NCI-H446 (cell line): ENCODE measurements at places on chromosomes 4 and X.

DNA sequence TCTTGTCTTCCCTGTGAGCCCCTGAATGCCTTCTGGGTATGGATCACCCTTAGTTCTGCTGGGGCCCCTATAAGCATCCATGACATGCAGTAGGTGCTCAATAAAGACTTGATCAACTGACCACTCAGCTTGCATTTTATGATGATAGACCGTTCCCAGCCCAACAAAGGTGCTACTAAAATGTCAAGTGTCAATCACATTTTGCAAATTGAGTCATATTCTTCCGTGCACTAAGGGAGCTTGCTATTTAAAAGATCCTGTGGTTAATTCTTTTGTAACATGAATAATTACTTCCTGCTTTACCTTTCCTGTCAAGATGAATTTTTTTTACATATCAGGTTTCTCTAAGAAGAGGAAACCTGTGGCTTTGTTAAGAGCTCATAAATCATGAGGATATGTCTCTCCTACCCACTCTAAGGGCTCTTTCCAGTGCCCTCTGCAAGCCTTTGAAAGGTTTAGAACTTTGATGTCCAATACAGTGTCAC, 47.6 kb downstream of the SH3KBP1 start:
- no peak for DNase-seq

- no peak for DNase-seq
Measured at GRCh38 chr4:94605241-94605805, 152.4 kb upstream of the BMPR1B start.

DNA sequence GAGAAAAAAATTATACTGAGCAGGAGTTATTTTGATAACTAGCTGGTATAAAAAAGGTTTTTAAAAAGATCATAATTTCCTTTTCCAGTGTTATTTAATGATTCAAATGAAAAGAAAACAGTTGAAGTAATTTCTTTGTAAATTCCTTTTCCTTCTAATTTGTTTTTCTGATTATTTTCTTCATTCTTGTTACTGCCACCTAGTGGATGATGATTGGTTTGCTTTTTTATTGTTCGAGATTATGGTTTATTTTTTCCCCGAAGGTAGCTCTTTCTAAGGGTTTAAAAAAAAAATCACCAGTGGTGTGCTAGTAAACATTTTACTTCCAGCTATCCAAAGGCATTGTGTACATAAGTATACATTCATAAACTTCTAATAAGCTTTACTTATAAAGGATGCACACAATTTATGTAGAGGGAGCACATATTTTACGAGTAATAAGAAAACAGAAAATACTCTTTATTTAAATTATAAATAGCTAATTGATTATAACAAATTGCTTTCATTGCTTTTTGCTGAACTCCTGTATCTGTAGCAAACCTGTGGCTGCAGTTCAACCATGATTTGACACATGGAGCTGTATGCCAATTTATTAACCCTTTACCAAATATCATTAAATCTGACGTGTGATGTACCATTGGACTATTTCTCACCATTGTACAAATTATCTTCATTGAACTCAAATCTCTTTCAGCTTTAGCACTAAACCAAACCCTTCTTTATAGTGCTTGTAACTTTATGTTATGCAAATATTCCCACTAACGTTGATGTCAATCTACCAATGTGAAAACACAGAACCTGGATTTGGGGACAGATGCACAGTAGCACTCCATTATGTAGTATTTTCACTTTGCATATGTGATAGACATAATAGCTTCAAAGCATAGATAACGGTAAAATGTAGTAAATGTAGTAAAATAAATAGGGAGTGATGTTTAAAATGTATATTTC, 97.8 kb upstream of the ANK2 start:
- peak; percentile 50 for DNase-seq

GRCh38 chr4:75633846-75634245, 3.5 kb upstream of the CDKL2 start:
- no peak for DNase-seq

DNA sequence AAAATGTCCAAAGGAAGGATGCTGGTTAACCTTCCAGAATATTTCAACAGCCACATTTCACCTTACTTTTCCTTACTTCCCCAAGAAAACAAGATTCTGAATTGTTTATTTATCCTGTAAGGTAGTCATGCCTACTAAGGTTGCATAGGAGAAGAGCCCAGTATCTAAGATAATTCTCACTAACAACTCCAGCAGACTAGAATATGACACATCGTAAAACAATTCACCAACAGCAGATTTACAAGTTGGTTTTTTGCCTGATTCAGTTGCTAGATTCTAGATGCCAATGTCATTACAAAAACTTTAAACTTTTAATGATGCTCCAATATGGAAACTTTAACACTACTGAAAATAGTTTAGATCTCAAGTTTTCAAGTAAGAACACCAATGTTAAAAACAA, 176.4 kb downstream of the IL13RA2 start:
- DNase-seq: no peak

DNA sequence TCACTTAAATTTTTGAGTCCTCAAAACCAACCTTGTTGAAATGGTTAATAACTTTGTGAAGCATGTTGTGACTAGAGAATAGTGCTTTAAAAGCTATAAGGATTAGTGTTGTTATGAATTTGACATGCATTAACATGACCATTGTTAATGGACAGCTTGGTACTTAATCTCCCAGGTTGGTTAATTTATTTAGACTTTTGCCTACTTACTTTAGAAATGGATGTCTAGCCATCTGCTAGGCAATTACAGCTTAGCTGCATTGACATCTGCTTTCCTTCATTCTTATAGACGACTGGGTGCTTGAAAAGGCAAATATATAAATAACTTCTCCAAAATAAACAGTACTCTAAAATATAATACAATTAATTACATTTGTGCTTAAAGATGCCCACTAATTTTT, 368.0 kb downstream of the CCSER1 start:
- DNase-seq: peak; percentile 40

DNA sequence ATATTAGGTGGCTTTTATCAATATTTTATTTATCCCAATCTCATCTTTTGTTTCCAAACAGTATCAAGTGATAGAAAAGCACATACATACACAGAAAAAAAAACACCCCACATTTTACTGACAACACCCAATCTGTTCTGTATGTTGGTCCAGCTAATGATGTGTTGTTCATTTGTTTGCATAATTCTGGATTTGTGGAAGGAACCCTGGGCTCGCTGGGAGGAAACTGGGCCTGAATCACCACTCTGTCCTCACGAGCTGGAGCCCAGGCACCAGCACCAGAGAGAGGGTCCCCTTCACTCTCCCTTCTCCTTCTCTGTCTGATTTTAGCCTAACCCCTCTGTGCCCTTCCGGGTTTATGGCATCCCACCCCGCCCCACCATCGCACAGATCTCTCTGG, 79.8 kb downstream of the PSAPL1 start:
- DNase-seq: no peak

DNA sequence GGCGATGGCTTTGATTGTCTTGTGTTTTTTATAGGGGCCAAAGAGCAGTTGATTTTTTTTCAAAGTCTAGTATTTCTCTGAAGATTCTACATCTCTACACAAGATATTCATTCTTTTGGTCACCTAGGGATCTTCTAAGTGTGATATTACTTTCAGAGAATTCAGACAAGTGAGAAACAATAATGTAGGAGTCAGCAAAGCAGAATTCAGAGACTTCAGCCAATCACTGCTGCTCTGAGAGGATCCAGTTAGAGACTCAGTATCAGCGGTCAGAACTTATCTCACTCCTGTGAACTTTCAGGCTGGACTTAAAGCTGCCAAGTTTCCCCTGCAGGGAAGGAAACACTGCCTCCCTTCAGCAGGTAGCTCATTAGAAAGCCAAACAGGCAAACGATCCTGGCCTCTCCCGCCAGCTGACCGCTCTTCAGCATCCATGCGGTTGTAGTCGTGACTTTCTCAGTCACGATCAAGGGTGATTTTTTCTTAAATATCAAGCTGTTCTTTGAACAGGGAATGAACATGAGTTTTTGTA, 59.2 kb downstream of the NSUN7 start:
- no peak for DNase-seq

GRCh38 chr4:119682099-119682498, 53.5 kb upstream of the PDE5A start:
- no peak for DNase-seq

DNA sequence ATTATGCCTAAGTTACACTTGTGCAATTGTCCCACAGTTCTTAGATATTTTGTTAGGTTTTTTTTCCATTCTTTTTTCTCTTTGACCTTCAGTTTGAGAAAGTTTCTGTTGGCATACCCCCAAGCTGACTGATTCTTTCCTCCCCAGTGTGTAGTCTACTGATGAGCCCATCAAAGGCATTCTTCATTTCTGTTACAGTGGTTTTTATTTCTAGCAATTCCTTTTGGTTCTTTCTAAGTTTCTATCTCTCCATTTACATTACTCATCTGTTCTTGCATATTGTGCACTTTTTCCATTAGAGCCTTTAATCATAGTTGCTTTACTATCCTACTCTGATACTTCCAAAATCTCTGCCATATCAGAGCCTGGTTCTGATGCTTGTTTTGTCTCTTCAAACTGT, 31.9 kb downstream of the CASP6 start:
- DNase-seq: no peak

- no peak for DNase-seq
Measured at GRCh38 chr4:21885241-21885640, 63.3 kb downstream of the KCNIP4 start.

- no peak for DNase-seq
Measured at GRCh38 chrX:111349934-111350333, 62.1 kb downstream of the DCX start.

- no peak for DNase-seq
Measured at GRCh38 chr4:183392377-183392776, 52.1 kb upstream of the CDKN2AIP start.

GRCh38 chrX:11375614-11376119, 82.5 kb downstream of the AMELX start:
- DNase-seq: no peak

DNA sequence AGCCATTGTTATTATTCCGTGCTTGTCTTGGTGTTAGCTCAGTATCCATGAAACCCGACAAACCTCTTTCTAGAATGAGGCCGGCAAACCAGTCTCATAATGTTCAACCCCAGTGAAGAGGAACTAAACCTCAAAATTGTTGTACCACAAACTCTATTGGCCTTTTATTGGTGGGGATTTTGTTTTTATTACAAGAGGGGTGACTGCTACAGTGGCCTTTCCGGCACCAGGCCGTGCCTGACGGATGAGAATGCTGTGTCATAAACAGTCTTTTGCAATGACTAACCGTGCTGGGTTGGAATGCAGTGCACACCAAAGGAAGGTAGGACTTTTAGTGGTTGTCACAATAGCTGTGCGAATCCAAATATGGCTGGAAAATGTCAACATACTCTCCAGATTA, 60.8 kb downstream of the SHROOM2 start:
- DNase-seq: no peak

GRCh38 chr4:25313201-25313895, 774 bp downstream of the ZCCHC4 start:
- DNase-seq: no peak

DNA sequence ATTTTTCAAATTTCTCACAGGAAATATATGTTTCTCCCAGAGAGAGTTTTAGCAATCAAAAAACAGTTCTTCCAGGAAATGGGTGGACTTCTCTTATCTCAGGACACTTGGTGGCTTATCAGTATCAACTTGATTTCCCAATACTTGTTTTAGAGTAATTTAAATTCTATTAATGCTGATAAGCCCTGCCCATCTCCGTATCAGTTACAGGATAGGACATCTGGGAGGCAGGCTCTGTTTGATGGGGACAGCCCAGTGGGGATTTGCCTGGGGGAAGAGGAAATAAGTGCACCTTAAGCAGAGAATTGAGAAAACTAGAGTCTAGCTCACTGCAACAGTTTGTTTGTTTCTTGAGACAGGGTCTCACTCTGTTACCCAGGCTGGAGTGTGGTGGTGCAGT, 43.2 kb upstream of the PDGFRA start:
- DNase-seq: no peak

- no peak for DNase-seq
Measured at GRCh38 chr4:94561249-94562024, 109.7 kb downstream of the PDLIM5 start.
